Activated CD4-positive, alpha-beta T cell treated with anti-CD3 and anti-CD28 coated beads for 48 hours (primary cell): ENCODE measurements at places on chromosomes 7 and 10.

DNA sequence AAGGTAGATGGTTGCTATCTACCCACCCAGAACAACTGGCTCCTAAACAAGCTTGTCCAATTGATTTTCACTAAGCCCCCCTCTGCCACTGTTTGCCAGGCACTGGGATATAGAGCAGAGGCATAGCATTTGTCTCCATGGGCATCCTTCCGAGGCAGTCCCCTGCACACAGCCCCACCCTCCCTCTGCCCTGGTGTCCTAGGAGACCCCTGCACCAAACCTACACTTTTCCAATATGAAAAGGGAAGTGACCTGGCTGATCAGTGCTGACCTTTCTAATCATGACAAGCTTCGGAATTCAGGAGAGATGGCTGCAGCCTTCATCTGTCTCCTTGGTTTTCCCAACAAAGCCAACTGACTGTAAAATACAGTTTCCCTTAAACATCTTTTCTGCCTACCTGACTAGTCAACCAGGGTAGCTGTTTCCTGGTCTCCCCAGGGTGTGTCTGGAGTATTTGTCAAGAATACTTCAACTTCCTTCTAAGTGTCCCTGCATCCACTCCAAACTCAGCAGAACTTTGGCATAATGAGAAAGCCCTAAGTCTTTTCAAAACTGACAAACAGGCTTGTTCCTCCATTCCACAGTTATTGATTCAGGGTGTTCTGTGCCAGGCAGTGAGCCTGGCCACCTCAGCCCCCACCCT lies 7.6 kb upstream of the SLC18A3 start:
- DNase-seq, result no peak

- DNase-seq, result peak; percentile 45
Measured at GRCh38 chr10:50636618-50637579, 13.1 kb upstream of the SGMS1 start.

DNA sequence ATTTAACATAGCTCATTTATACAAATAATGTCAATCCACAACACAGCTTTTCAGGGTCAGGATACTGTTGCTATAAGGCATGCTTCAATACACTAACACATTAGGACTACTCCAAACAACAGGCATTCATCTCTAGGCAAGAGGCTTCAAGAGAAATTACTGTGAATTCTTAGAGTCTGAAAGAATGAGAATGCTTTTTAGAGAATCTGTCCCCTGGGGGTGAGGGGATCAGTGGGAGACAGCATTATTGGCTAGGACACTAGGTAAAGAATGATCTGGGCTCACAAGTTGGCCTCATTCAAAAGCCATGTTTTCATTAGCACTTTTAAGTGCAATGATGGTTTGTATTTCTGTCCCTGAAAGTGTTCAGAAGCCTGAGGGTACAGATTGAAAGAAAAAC lies 132.6 kb downstream of the SEMA3D start:
- no peak for DNase-seq

DNA sequence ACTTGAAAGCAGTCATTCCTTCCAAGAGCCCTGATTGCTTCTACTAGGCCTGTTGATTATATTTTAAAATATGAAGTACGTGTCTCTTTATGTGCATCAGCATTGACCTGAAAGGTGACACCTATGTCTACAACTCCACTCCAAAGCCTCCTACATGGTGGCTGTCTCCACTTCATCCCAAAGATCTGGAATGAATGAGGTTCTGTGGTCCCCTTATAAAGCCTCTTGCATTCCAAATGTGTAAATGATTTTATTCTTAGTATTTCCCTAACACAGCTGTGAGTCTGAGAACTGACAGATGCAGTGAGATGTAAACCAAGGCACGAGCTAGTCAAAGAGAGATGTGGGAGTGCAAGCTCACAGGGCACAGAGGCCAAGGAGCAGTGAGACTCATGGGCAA lies 176.0 kb upstream of the SVIL start:
- no peak for DNase-seq

DNA sequence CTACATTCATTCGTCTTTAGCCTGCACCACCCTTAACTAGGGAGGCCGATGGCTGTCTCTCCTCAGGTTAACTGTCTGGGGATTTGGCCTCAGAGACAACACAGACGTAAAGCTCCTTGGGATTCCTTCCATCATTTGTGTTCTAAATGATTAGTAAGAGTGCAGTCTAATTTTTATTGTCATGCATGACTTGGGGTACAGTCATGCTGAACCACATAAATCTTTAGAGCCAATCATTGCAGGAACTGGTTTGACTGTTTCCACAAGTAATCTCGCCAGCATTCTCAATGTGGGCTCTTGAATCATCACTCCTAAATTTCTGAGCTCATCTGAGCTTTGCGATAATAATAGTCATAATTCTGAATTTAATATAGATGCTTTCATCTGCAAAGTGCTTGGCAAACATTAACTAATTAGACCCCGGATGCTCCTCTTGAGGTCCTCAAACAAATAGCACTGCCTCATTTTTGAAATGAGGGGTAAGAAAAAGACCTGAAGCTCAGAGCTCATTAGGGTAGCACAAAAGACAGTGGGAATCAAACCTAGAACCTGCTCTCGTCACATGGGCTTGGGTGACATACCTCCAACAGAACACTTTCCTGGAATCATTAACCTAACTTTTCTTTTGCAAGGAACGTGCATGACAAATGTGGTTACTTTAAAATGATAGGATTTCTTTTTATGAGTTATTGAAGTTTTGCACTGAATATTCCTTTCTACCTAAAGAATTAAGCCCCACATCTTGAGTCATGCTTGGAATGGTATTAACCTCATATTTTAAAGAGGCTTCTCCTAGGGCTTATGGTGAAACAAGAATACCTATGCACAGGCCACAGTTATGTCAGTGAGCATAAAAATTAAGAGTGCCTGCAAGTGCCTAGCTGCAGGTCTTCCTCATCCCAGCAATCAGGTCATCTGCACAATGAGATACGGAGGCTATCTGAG lies 118.9 kb upstream of the NRP1 start:
- no peak for DNase-seq

GRCh38 chr10:111556666-111557065 lies 479.8 kb downstream of the ADRA2A start:
- DNase-seq, result no peak

DNA sequence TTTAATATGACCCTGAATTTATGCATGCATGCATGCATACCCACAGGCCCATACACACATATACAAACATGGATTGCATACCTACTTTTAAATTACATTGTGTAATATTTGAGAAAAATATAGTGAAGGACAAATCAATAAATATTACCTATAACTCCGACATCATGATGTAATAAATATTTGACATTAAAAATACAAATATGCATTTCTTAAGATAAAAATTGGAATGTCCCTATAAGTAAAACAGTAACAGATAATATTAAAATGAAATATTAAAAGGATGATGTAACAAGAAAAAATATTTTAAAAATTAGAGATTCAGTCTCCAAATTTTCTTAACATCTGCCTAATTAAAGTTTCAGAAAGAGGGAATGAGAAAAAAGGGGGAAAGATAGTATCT lies 433.0 kb downstream of the MDFIC start:
- no peak for DNase-seq

GRCh38 chr10:69088801-69089501 lies 1.0 kb downstream of the SRGN start:
- peak; percentile 31 for DNase-seq

GRCh38 chr10:129541748-129542487 lies 74.9 kb downstream of the MGMT start:
- DNase-seq, result no peak

- no peak for DNase-seq
Measured at GRCh38 chr10:53223851-53224250, 451.3 kb upstream of the MBL2 start.

- no peak for DNase-seq
Measured at GRCh38 chr10:34808801-34809745, 6.0 kb downstream of the PARD3 start.

- DNase-seq, result peak; percentile 46
Measured at GRCh38 chr10:11176746-11177145, 159.1 kb downstream of the CELF2 start.

- no peak for DNase-seq
Measured at GRCh38 chr10:22334414-22335172, 10.7 kb upstream of the SPAG6 start.

DNA sequence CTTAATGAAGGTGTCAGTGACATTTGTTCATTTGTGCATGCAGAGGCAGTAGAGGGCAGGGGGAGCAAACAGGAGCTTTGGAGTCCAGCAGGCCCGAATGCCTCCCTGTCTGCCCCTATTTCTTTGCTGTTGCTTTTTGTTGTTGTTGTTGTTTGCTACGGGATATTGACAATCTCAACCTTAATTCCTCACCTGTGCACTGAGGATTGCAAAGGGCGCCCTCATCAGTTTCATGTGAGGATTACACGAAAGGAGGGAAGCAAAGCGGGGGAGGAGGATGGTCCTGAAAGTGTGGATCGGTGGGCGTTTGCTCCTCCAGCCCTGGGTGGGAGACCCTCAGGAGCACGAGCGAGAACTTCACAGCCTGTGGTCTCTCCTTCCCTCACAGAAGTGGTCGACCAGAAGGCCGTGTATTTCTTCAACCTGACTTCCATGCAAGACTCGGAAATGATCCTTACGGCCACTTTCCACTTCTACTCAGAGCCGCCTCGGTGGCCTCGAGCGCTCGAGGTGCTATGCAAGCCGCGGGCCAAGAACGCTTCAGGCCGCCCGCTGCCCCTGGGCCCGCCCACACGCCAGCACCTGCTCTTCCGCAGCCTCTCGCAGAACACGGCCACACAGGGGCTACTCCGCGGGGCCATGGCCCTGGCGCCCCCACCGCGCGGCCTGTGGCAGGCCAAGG lies 9.6 kb downstream of the GDF10 start:
- DNase-seq, result peak; percentile 43

DNA sequence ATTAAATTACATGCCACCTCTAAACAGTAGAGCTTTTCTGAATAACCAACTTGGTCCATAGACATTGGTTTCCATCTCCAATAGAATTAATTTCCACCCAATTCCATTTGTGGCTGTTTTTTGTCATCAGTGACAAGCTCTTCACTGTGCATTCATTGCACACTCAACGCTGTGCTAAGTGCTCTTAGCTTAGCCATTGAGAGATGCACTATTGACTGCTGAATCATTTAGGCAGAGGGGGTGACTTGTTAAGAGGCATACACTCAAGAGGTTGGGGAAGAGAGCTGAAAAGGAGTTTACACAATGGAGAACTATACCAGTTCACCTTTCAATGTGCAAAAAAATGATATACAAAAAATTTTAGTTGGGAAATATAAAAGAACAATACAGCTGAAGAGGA lies 31.9 kb upstream of the CBLL1 start:
- no peak for DNase-seq

- no peak for DNase-seq
Measured at GRCh38 chr10:96261930-96262329, 9.4 kb downstream of the BLNK start.

GRCh38 chr10:36739884-36740445 lies 385.4 kb upstream of the ANKRD30A start:
- DNase-seq, result no peak

DNA sequence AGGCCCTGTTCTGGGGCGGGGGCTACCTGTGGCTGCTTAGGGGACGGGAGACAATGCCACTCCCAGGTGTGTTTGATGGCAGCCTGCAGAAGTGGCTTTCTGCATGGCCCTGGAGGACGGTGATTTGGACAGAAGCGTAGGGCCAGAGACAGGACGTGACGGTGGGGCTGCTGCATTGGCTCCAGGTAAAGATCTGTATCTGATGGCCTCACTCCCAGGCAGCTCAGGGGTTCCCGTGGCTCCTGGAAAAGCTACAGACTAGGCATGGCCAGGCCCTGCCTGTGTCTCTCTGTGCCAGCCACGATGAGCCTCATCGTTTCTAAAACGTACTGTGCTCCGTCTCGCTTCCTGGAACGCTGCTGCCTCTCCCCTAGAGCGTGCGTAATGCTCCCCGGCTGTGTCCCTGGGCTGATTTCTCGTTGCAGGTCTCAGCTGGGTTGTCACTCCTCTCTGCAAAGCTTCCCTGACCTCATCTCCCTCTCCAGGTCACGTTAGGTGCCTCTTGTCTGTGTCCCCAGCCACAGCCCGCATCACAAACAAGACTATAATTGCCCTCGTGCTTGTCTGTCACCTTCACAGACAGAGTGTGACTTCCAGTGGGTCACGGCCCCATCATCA lies 12.6 kb downstream of the GTF2IRD1 start:
- DNase-seq, result no peak

DNA sequence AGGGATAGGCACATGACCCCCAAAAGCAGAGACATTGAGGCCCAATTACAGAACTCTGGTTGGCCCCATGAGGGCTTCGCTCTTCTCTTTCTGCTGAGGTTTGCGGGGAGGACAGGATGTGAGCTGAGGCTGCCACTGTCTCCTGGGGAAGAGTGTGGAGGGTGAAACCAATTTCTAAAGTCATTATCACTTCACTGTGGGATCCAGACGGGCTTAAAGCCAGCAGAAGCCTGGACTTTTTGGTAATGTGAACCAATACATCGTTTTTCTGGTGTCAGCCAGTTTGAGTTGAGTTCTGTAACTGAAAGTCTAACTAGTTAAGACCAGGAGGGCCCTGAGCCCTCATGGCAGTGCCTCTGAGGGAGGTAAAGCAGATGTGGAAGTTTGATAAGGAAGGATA lies 163.0 kb downstream of the MYOF start:
- DNase-seq, result no peak

GRCh38 chr10:12629767-12630165 lies 280.4 kb downstream of the CAMK1D start:
- DNase-seq, result no peak

DNA sequence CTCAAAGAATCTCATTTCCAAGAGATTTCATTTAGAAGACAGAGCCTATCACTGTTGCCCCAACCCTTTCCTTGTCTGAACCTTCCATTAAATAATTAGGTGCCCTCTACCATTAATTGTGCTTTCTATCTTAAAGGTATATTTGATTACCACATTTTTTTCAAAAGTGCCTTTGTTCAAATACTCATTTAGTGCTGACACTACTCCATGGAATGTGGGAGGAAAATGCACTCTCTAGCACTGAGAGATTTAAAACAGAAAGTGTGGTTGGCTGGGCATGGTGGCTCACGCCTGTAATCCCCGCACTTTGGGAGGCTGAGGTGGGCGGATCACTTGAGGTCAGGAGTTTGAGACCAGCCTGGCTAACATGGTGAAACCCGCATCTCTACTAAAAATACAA lies 119.8 kb downstream of the CACNA2D1 start:
- DNase-seq, result no peak

DNA sequence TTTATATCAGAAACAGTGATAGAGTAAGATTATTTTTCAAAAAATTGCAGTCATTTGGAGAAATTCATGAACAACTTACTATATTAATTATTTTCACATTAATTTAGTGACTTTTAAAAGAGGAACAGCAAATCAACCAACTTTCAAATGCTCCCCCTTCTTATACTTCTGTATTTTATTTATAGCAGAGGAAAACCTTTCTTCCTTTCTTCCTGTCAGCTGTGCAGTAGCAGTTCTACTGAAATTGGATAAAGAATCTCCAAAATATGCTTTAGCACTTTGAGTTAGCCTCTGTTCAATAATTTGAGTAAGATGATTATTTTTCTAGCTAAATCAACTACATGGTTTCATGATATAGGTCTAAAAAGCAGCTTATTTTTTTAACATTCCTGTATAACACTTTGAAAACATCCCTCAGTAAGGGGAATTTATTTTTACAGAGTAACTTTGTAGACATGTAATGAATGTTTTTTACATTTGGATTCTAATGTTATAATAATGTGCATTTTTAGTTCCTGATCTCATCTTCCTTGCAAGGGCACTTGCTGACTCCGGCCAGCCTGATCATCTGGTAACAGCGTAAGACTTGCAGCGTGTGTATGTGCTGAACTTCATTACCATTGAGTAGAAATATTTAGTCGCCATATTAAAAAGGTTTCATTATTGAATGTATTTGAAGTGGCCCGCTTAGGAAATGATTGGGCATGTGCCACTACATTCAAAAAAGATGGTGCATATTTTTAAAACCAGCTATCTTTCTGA lies 158.3 kb upstream of the HDAC9 start:
- no peak for DNase-seq
